ENCODE measurements at places on chromosomes 4 and X.

DNA sequence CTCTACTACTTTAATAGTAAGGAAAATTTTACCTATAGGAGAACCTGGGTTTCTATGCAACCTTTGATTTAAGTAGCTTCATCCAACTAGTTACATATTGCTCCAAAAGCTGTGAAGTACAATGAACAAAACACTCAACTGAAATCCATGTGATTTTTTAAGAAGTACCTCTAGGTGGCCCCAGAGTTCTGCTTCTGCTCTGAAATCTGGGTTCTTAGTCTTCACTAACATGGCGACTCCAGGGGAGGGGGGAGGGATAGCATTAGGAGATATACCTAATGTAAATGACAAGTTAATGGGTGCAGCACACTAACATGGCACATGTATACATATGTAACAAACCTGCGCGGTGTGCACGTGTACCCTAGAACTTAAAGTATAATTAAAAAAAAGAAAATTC is 73.4 kb upstream of the MAGEB2 start:
- no peak for DNase-seq

DNA sequence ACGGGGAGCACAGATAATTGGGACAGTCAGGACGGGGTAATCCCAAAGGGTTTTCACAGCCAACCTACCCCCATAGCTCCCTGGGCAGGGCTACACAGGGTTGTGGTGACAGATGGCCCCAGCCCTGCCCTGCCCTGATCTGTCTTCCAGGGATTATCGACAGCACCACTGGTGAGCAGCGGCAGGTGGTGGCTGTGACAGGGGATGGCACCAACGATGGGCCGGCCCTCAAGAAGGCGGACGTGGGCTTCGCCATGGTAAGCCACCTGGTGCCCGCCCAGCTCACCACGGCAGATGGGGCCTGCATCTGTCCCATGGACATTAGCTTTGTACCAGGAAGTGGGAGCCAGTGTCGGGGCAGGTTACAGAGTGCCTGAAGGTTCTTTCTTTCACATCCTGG is 39.3 kb downstream of the ATP2B3 start:
- DNase-seq, result no peak

GRCh38 chr4:36128689-36129088 is 115.6 kb downstream of the ARAP2 start:
- no peak for DNase-seq

- DNase-seq, result no peak
Observed at GRCh38 chr4:77220828-77221613, 64.0 kb downstream of the CCNG2 start.

GRCh38 chrX:151704041-151704663 is 8.9 kb downstream of the PRRG3 start:
- no peak for DNase-seq

- DNase-seq, result no peak
Observed at GRCh38 chr4:40843696-40844095, 93.9 kb downstream of the NSUN7 start.

- DNase-seq, result no peak
Observed at GRCh38 chr4:32147446-32148085, 1427.4 kb downstream of the PCDH7 start.
